ENCODE measurements at places on chromosomes 4 and X. TPM values are rescaled to one million over a fixed set of nuclear protein-coding genes. Genes with fewer than 3 reads are reported as not detected.

The PTCHD1 gene
- not detected for total RNA-seq

The PPEF2 gene
- not detected for total RNA-seq

The TCEAL6 gene
- total RNA-seq: not detected

The GPR143 gene
- not detected for total RNA-seq

The NWD2 gene
- total RNA-seq: not detected

The DCAF4L1 gene
- total RNA-seq: 0.06 TPM

The HS6ST2 gene
- not detected for total RNA-seq

GRCh38 chr4:164824581-164824980 lies 52.4 kb upstream of the APELA start:
- H3K27ac ChIP-seq: no peak overlapping the region
- no peaks in the 10 kb centered on the region for H3K36me3 ChIP-seq
- no peaks in the 10 kb centered on the region for H3K27me3 ChIP-seq
- DNase-seq: no peak

DNA sequence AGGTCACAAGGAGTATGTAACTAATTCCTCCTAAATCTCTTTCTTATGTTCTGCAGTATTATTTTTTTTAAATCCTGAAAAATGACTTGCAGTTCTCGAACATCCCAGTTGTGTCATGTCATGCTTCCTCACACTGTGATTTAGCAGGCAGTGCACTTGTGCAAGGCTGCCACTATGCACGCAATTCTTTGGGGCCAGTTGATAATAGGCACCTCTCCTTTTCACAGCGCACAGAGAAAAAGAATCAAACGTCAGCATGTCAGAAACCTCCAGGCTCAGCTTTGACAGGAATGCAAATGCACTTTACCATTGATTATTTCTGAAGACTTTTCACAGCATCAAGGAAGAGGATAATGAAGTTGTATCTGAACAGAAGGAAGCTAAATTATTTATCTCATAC lies 62.9 kb downstream of the FGF13 start:
- no peaks in the 10 kb centered on the region for H3K27me3 ChIP-seq
- H3K27ac ChIP-seq: no peak overlapping the region
- H3K4me1 ChIP-seq: no peaks in the 10 kb centered on the region
- no peak for DNase-seq
- no peak overlapping the region for H3K4me3 ChIP-seq

DNA sequence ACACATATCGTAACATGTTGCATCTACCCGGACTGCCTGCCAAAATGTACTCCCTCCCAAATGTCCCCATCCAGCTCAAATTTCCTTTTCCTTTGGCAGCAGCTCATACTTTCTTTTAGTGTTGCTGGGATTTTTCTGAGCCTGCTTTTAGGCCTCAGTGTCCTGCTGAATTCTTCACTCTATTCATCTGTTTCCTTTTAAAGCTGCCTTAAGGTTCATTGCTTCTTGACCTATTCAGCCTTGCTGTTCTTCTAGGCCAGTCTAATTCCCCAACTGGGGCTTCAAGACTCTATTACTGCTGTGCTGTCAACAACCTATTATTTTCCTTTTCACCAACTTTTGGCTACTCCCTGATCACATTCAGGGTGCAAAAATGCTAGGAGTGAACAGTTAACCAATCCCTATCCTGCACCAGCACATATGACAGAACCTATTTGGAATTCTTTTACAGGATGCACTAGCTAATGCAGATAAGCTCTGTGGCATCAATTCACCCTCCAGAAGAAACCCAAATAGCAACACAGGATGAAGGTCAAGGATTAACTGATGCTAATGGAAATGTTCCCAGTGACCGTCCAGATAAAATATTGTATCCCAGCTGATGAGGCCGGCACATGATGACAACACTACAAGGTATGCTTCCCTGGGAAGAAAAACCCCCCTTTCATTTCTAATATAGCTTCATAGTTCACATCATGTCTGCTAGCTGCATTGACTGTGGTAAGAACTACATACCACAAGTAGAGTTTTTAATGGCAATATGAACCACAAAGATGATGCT lies 114.7 kb upstream of the TTC29 start:
- no peaks in the 10 kb centered on the region for H3K27me3 ChIP-seq
- H3K4me1 ChIP-seq: peaks cover 47% of the 10 kb centered on the region
- peak; percentile 84 for DNase-seq
- H3K27ac ChIP-seq: peak overlapping the region; percentile 68

DNA sequence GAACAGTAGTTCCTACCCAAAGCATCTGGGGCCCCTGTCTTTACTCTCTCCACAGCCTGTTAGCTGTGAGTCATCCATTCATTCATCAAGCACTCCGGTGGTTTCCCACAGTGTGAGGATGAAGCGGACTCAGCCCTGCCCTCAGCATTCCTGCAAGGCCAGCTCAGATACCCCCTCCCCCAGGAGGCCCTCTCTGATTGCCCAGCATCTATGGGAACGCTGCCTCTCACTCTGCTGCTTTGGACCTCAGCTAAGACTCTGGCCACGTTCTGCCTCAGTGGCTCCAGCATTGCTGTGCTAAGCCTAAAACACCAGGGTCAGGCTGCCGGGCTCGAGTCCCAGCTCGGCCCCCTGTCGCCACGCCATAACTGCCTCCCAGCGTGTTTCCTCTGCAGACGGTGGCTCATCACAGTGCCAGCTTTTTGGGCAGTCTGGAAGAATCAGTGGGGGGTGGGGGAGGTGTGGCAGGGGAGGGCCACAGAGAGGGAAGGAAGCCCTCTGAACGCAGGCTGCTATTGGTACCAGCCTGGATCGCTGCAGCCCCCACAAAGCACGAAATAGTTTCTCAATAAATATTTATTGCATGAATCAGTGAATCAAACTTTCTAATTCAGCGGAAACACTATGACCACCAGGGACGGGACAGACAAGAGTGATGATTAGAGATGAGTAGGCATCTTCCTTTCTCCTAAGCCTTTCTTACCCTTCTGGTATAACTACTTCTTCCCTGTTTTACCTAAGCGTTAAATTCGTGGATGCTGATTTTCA lies 74.4 kb downstream of the SORCS2 start:
- peaks cover 7% of the 10 kb centered on the region for H3K36me3 ChIP-seq
- peak overlapping the region; percentile 38 for H3K27ac ChIP-seq
- DNase-seq: peak; percentile 72
- no peak overlapping the region for H3K4me3 ChIP-seq
- H3K27me3 ChIP-seq: peaks cover 42% of the 10 kb centered on the region

- no peak overlapping the region for H3K4me3 ChIP-seq
- H3K27ac ChIP-seq: no peak overlapping the region
- H3K27me3 ChIP-seq: no peaks in the 10 kb centered on the region
Observed at GRCh38 chr4:60581919-60582536, 618.1 kb upstream of the ADGRL3 start.

- H3K27me3 ChIP-seq: peaks cover 6% of the 10 kb centered on the region
- H3K36me3 ChIP-seq: 0 out of 2 replicates have a peak, but pooled peaks cover 3% of the 10 kb centered on the region
- peaks cover 22% of the 10 kb centered on the region for H3K4me1 ChIP-seq
- H3K4me3 ChIP-seq: no peak overlapping the region
- H3K27ac ChIP-seq: no peak overlapping the region
- no peak for DNase-seq
Observed at GRCh38 chrX:15985937-15986336, 131.3 kb upstream of the AP1S2 start.

- peaks cover 40% of the 10 kb centered on the region for H3K4me1 ChIP-seq
- peak overlapping the region; percentile 38 for H3K27ac ChIP-seq
- H3K27me3 ChIP-seq: peaks cover 13% of the 10 kb centered on the region
- peak overlapping the region; percentile 95 for H3K4me3 ChIP-seq
Observed at GRCh38 chr4:133145758-133146573, 3.1 kb upstream of the PCDH10 start.

- H3K36me3 ChIP-seq: no peaks in the 10 kb centered on the region
- no peak overlapping the region for H3K27ac ChIP-seq
- DNase-seq: no peak
- H3K27me3 ChIP-seq: no peaks in the 10 kb centered on the region
Observed at GRCh38 chr4:85039526-85039925, 73.0 kb upstream of the WDFY3 start.

DNA sequence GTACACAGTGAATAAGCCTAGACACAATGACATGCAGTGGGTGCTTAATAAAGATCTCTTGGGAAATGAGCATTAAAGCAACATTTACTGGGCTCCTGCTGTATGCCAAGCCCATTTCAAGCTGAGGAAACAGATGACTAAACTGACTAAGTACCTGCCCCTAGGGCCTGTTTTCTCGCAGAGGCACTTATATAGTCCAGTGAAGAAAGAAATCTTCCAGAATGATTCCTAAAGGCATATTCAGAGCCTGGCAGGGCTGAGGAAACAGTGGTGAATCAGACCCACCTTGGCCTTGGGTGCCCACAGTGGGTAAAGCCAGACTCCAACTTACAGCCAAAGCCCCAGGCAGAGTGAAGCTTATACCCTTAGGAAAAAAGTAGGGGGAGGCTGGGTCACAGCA lies 22.0 kb upstream of the S100P start:
- DNase-seq: no peak
- H3K27ac ChIP-seq: no peak overlapping the region
- no peak overlapping the region for H3K4me3 ChIP-seq
- peaks cover 45% of the 10 kb centered on the region for H3K4me1 ChIP-seq

DNA sequence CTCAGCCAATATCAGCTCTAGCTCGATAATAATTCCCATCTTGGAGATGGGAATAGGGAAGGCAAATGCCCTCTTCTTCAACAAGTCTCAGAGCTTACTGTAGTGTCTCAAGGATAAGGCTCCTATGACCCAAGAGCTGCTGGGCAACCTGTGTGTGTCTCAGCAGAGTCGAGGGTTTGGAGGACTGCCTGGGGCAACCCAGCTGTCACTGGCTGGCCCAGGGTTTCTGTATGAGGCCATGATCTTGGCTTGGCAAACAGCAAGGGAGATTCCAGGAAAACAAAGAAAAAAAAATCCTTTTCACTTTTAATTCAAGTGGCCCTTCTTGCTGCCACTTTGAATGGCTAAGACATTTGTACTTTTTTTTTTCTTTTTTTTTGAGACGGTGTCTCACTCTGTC lies 34.4 kb downstream of the TMSB4X start:
- no peak overlapping the region for H3K27ac ChIP-seq
- no peaks in the 10 kb centered on the region for H3K36me3 ChIP-seq
- H3K4me1 ChIP-seq: peaks cover 43% of the 10 kb centered on the region
- H3K27me3 ChIP-seq: no peaks in the 10 kb centered on the region
- H3K4me3 ChIP-seq: no peak overlapping the region

DNA sequence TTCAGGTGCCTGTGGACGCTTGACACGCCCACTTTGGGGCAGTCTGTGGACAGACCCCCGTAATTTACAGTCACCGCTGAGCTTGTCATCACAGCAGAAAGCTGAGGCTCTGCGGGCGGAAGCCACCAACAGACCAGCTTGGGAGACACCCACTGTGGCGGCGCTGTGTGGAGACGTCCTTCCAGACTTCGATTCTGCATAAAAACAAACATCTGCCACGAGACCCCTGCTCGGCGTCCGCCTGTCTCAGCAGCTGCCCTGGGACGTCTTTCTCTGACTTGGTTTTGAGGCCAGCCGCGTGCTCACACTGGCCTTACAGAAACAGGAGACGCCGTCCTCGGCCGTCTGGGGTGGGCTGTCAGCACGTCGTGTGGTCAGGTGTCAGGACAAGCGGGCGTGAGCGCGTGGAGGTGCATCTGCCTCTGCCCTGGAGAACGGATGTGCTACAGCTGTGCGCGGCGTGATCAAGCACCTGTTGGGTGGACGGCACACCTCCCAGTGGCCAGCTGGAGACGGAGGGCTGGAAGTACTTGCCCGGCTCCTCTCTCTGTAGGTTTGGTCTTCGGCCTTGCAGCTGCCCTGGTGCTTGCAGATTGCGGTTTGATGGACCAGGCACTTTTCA lies 37.5 kb downstream of the PIGG start:
- no peaks in the 10 kb centered on the region for H3K27me3 ChIP-seq
- no peak overlapping the region for H3K4me3 ChIP-seq
- DNase-seq: no peak
- H3K4me1 ChIP-seq: no peaks in the 10 kb centered on the region
- no peak overlapping the region for H3K27ac ChIP-seq

- no peaks in the 10 kb centered on the region for H3K27me3 ChIP-seq
- DNase-seq: no peak
- H3K36me3 ChIP-seq: no peaks in the 10 kb centered on the region
- no peak overlapping the region for H3K27ac ChIP-seq
- no peaks in the 10 kb centered on the region for H3K4me1 ChIP-seq
- no peak overlapping the region for H3K4me3 ChIP-seq
Observed at GRCh38 chr4:136743238-136743637, 789.1 kb downstream of the PCDH18 start.

DNA sequence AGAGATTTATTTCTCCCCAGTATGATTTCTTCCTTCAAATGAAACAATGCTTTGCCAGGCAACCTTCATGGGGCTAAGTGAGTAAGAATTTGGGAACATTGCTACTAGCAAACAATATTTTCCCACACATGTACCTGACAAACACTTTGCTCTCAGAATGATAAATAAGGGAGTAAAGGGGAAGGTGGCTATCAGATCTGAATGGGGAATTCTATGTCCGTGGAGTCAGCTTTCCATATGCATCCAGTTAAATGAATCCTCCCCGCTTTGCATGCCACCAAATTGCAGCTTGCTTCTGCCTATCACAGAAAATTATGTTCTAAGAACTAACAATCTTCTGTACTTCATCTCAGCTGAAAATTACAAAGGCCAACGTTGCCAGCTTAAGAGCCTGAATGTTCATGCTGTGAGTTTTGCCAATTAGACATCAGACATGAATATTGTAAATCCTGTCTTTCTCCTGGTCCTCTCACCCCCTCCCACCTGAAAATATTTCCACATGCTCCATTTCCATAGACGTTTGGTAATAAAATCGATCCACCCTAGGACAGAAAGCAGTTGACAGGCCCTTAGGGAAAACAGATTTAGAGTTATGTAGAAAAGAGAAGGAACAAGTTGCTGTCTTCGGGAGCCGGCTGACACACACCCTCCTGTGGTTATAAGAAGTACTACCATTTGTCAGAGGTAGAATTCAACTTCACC lies 6.3 kb downstream of the MEPE start:
- H3K27ac ChIP-seq: no peak overlapping the region
- H3K36me3 ChIP-seq: no peaks in the 10 kb centered on the region
- DNase-seq: peak; percentile 41
- no peak overlapping the region for H3K4me3 ChIP-seq
- H3K4me1 ChIP-seq: peaks cover 23% of the 10 kb centered on the region

DNA sequence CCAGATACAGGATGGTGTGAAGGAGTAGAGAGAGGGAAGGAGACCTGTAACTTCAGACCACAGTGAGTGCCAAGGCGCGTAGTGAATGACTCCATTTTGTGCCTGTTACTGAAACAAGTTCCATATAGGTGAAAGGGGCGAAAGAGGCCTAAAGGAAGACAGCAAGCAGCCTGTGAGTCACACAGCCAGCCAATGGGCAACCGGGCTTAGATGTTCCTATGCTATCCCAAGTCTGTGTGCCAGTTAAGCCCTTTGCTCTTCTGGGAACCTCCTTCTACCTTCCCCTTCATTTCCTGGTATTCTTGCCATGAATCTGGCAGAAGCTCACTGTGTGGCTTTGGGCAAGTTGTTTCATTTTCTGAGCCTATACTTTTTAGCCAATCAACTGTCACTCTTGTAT lies 161.8 kb upstream of the LDB2 start:
- peak overlapping the region; percentile 80 for H3K27ac ChIP-seq
- no peak overlapping the region for H3K4me3 ChIP-seq
- no peaks in the 10 kb centered on the region for H3K27me3 ChIP-seq
- peaks cover 56% of the 10 kb centered on the region for H3K4me1 ChIP-seq

GRCh38 chr4:1405636-1406393 lies 427 bp downstream of the NKX1-1 start:
- no peak overlapping the region for H3K4me3 ChIP-seq
- H3K36me3 ChIP-seq: no peaks in the 10 kb centered on the region
- DNase-seq: no peak
- no peaks in the 10 kb centered on the region for H3K4me1 ChIP-seq

All from HFFc6 (cell line).